Testis (tissue), 5 donors: ENCODE measurements at places on chromosomes 1 and 21. TPM values are rescaled to one million over a fixed set of nuclear protein-coding genes. Genes with fewer than 3 reads are reported as not detected.

CDC20 gene
- total RNA-seq, result 48.6 TPM

IBA57 gene
- 23.2 TPM for total RNA-seq

ISG20L2 gene
- total RNA-seq, result 150 TPM

AMY1C gene
- total RNA-seq, result 0.81 TPM

CLCA1 gene
- 0.55 TPM for total RNA-seq

COL11A1 gene
- 4.0 TPM for total RNA-seq

NLRP3 gene
- 0.31 TPM for total RNA-seq

OPTC gene
- 0.87 TPM for total RNA-seq

SPOCD1 gene
- total RNA-seq, result 36.0 TPM

DNA sequence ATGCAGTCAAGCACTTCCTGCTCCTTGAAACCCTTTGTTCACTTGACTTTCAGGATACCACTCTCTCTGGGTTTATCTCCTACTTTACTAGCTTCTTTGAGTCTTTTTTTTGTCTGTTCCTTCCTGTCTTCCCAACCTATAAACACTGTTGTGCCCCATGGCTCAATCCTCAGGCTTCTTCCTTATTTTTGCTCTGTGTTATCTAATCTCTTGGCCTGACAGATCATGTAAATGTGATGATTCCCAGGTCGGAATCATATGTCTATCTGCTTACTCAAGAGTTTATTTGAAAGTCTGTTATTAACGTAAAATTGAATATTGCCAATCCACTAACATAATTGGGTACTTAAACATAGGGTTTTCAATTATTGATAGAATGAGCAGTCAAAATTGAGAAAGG lies 171.7 kb upstream of the ST6GALNAC5 start:
- H3K4me1 ChIP-seq, result no peaks in the 10 kb centered on the region
- H3K27me3 ChIP-seq, result no peaks in the 10 kb centered on the region
- no peak for DNase-seq
- no peak overlapping the region for H3K27ac ChIP-seq
- H3K36me3 ChIP-seq, result no peaks in the 10 kb centered on the region

DNA sequence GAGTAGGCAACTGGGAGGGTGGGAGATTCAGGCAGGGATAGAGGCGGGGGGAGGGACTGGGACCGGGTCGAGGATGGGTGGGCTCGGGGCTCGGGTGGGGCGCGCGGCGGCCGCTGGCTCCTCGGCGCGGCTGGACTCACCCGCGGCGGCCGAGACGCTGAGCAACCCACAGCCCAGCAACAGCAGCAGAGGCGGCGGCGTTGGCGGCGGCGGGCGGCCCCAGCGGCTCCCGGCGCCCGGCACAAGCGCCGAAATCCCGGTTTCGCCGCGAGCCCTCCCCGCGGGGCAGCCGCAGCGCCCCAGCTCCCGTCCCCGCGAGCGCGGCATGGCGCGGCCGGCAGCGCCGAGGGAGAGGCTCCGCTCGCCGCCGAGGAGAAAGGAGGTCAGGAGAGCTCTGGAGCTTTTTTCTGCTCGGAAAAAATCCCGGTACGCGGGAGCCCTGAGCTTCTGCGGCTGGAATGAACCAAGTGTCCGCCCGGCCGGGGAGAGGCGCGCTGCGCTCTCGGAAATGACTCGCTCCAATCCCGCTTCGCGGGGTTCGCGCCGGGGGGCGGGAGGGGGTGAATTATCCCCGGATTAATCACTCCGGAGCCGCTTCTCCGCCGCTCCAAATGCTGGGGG lies at the start of gene CSMD2:
TSS of gene CSMD2 (minus strand) at position 460 of the 621 bp plus-strand sequence. CDS start at position 327, 133 bp downstream.
- DNase-seq, result peak; percentile 44
- peak within 1 kb of the TSS; percentile 40 for H3K4me3 ChIP-seq
- H3K27ac ChIP-seq, result no peak within 1 kb of the TSS
- no peaks in the 10 kb centered on the region for H3K27me3 ChIP-seq
- H3K36me3 ChIP-seq, result no peaks in the 10 kb centered on the region

GRCh38 chr1:40303051-40303771 lies 13.9 kb downstream of the COL9A2 start:
- no peaks in the 10 kb centered on the region for H3K36me3 ChIP-seq
- peak overlapping the region; percentile 31 for H3K4me3 ChIP-seq
- no peaks in the 10 kb centered on the region for H3K27me3 ChIP-seq
- H3K27ac ChIP-seq, result no peak overlapping the region
- H3K4me1 ChIP-seq, result peaks cover 1% of the 10 kb centered on the region

DNA sequence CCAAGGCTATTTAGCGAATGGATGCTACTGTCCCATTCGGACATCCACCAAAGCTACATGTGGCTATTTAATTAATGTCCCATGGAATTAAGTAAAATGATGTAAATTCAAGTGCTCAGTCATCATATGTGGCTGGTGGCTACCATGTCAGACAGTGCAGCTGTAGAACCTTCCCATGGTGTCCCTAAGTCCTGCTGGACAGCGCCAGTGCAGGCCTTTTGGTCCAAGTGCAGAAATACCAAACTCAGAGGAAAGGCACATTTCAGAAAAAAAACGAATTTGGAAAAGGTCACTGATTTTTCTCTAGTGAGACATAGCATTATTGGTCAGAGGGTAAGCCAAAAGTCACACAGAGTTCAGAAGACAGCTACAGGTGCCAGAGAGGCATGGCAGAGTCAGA lies 17.6 kb downstream of the TMPRSS2 start:
- H3K36me3 ChIP-seq, result no peaks in the 10 kb centered on the region
- no peaks in the 10 kb centered on the region for H3K4me1 ChIP-seq

DNA sequence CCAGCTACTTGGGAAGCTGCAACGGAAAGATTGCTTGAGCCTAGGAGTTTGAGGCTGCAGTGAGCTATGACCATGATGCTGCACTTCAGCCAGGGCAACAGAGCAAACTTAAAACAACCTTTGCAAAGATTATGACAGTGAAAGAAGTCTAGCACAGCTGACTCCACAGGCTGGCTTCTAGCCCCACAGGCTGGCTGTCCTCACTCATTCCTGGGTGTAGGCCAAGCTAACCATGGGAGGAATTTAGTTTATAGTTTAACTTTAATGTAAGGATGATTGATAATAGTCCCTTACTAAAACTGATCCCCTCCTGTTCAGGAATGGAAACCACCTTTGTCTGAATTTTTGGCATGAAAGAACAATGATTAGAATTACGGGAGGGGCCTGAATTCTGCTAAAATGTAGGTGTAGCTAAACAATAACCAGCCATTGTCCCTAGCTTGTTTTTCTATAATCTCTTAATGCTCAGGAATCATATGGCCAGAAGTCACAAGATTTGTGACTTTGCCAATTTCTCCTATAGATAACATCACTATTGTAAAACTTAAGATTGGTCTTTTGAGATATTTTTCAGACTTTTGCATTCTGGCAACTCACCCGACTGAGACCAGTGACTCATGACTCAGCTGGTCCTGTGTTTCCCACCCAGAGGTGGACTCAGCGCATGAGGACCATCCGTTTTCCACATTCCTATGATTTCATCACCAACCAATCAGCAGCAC lies 28.1 kb upstream of the SGIP1 start:
- no peaks in the 10 kb centered on the region for H3K4me1 ChIP-seq
- no peaks in the 10 kb centered on the region for H3K27me3 ChIP-seq
- H3K4me3 ChIP-seq, result no peak overlapping the region

DNA sequence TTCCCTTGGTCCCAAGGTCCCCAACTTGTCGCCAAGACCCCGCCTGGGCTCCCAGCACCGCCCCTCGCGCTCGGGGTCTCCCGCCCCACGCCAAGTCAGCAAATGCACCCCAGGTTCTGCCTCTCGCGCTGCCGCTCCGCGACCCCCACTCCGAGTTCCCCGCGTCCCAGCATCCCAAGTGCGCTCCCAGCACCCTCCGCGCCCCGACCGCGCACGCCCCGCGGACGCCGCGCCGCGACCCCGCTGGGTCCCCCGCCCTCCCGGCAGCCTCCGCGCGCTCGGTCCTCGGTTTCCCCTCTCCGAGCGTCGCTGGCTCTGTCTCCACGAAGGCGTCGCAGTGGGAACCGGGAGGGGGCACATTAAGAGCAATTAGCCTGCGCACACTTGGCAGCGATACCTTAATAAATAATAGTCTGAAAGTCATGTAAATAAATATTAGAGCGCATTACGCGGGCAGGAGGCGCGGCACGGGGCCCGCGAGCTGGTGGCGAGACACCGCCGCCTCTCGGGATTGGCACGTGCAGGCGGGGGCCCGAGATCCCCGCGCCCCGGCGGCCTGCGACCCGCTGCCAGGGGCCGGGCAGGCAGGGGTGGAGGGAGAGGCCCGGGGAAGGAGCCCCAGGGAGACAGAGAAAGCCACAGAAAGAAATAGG lies 75.9 kb downstream of the VWA5B1 start:
- H3K4me3 ChIP-seq, result peak overlapping the region; percentile 29
- H3K4me1 ChIP-seq, result peaks cover 8% of the 10 kb centered on the region
- no peak for DNase-seq
- H3K27me3 ChIP-seq, result no peaks in the 10 kb centered on the region
- H3K36me3 ChIP-seq, result no peaks in the 10 kb centered on the region

GRCh38 chr21:32089766-32090165 lies 189.1 kb downstream of the MIS18A start:
- H3K4me3 ChIP-seq, result no peak overlapping the region
- H3K36me3 ChIP-seq, result no peaks in the 10 kb centered on the region
- no peaks in the 10 kb centered on the region for H3K4me1 ChIP-seq
- no peak for DNase-seq

GRCh38 chr1:56080123-56080522 lies 499.2 kb downstream of the PLPP3 start:
- H3K36me3 ChIP-seq, result no peaks in the 10 kb centered on the region
- no peak overlapping the region for H3K4me3 ChIP-seq
- H3K4me1 ChIP-seq, result no peaks in the 10 kb centered on the region
- H3K27me3 ChIP-seq, result no peaks in the 10 kb centered on the region
- no peak for DNase-seq
- H3K27ac ChIP-seq, result no peak overlapping the region

DNA sequence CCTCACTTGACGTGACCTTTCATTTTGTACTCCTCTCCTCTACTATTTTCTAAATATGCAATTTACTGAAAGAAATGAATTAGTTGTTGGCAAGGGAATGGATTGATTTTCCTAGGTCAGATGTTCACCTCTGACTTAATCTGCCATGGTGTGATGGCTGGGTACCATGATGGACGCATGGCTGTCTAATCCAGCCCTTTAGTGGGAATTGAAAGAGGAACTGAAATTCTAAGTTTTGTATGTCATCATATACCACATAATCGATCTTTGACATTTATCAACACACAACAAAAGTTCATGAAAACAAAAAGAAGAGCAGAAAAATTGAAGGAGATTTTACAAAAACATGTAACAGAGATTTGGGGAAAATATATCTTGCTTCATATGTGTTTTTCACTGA lies 331.3 kb upstream of the SNX7 start:
- H3K27me3 ChIP-seq, result no peaks in the 10 kb centered on the region
- no peak for DNase-seq
- H3K4me1 ChIP-seq, result no peaks in the 10 kb centered on the region
- no peak overlapping the region for H3K4me3 ChIP-seq
- no peaks in the 10 kb centered on the region for H3K36me3 ChIP-seq
- no peak overlapping the region for H3K27ac ChIP-seq

GRCh38 chr21:34027721-34028461 lies 45.5 kb upstream of the MRPS6 start:
- no peak overlapping the region for H3K4me3 ChIP-seq
- DNase-seq, result no peak
- H3K27ac ChIP-seq, result no peak overlapping the region
- H3K27me3 ChIP-seq, result no peaks in the 10 kb centered on the region
- no peaks in the 10 kb centered on the region for H3K36me3 ChIP-seq
- no peaks in the 10 kb centered on the region for H3K4me1 ChIP-seq

DNA sequence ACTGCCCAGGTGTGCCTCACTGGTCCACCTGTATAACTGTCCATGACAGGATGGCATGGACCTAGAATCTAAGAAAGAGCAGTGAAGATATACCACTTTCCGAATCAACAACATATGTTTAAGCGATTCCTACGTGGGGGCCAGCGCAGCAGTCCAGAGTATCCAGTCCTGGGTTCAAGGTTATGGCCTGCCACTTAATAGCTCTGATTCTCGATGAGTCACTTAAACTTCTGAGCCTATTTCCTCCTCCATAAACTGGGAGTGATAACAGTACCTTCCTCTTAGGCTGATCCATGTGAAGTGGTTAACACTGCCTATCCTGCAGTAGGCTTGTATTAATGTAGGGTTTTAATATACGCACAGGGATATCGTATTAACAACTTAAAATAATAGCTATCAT lies 2.8 kb downstream of the STPG1 start:
- H3K4me1 ChIP-seq, result no peaks in the 10 kb centered on the region
- H3K27ac ChIP-seq, result no peak overlapping the region
- H3K4me3 ChIP-seq, result no peak overlapping the region
- DNase-seq, result no peak
- H3K36me3 ChIP-seq, result no peaks in the 10 kb centered on the region
